ENCODE measurements at places on chromosomes 1 and 21.

- DNase-seq = peak; percentile 21
These were observed 161.5 kb downstream of the IER5 start for GRCh38 chr1:181250038-181250437.

DNA sequence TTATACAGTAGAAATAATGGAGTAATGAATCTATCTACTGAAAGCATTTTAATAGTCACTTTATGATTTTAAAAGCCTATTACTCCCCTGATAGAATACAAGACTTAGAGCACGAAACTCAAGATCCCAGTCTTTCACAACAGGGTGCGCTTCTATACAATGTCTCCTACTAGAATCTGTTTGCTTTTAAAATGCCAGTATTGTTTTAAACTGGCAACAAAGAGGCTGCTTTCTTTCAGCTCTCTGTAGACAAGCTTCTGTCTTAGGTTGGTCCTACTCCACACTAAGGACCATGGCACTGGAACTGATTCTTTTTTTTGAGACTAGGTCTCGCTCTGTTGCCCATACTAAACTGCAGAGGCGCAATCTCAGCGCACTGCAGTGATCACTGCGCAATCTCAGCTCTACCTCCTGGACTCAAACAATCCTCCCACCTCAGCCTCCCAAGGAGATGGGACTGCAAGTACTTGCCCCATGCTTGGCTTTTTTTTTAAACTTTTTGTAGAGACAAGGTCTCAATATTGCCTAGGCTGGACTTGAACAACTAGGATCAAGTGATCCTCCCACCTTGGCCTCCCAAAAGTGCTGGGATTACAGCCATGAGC, 4.8 kb downstream of the DCAF8 start:
- DNase-seq = no peak

DNA sequence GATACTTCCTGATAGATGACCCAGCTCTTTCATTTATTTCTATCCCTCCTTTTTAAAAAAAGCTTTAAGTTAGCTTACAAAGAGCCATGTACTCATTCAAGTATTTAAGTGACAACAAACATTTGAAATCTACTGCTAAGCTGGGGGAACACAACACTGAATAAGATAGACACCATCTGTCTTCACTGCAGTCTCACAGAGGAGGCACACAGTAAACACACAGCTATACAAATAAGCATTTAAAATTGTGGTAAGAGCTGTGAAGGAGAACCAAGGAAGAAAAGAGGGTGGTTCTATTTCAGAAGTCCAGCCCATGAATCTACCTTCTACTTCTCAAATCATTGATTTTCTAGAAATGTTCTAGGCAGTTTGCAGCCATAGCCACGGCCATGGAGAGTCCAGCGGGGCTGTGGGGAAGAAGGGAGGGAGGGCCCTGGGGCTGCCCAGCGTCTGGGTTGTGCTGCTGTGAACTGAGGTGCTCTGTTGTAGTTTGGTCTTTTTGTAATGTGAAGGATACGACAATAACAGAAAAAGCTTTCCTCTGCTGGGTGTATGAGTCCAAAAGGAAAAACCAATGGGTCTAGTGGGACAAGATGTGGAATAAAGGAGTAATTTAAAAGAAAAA, 28.2 kb downstream of the PRDM2 start:
- no peak for DNase-seq

DNA sequence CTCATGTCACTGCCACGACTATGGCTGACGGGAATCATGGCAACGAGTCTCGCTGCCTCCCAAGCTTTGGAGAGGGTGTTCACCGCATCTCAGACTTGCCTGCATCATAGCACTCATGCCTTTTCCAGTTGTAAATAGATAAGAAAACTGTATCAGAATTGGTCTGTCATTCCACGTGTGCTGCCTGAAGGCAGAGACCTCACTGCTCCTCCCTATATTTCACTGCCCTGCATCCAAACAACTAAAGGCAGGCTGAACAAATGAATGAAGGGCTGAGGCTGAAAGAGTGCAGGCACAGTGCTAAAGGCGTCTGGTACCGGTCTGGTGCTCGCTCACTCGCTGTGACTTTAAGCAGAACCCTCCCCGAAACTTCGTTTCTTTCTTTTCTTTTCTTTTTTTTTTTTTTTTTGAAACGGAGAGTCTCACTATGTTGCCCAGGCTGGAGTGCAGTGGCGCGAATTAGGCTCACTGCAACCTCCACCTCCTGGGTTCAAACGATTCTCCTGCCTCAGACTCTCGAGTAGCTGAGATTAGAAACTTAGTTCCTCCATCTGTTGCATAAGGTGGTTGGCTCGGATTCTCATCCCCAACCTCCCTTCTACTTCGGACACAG, 542 bp downstream of the EIF2B3 start:
- DNase-seq = no peak

DNA sequence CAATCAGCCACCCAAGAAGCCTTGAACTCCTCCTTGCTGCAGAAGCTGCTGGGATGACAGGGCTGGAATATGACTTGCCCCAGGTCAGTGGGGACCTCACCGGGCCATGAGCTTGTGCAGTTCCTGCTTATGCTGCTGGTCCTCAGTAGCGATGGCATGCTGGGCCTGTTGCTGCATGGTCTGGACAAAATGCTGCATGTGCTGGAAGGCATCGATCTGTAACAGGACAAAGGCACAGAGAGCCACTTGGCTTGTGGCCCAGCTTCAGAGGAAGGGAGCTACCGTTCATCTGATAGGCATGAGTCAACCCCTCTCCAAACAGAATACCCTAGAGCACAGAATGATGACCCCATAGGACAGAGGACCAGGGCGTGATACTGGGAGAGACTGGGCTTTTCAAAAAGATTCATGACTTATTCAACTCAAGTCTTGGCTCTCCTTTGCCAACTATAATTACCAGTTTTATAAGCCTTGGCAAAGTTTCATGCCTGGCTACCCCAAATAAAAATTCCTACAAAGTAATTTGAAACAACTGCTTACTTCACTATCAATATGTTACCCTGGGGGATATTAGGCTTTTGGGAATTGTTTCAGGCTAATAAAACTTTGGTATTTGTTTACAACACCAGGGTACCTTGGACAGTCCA, 34.7 kb upstream of the EXOSC10 start:
- DNase-seq = no peak

DNA sequence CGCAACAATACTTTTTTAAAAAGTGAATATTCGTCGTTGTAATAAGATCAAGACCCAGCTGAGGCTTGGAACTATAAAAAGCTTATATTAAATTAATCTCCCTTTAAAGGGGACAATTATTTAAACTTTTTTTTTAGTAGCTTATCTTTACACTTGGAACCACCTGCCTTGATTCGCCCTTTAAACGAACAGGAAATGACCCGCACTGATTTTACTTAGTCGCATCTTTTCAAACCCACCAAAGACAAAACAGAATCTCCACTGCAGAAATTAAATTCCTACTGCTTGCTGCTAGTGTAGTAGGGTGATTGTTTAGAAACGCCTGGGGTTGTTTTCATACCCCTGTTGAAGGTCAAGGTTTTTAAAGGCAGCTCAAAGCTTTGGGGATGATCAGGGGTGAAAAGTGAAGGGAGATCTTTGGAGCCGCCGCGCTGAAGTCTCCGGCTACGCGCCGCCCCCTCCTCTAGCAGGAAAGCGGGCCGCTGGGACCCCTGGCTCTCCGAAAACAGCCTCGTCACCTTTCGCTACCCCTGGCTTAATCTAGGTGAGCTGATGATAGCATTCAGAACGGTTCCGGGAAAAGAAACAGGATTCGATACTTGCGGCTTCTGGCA, 163.4 kb downstream of the RUNX1 start:
- no peak for DNase-seq

- DNase-seq = no peak
These were observed 51.5 kb upstream of the PTCH2 start for GRCh38 chr1:44894591-44894990.

- no peak for DNase-seq
These were observed 150.4 kb downstream of the DYRK1A start for GRCh38 chr21:37516998-37517397.

DNA sequence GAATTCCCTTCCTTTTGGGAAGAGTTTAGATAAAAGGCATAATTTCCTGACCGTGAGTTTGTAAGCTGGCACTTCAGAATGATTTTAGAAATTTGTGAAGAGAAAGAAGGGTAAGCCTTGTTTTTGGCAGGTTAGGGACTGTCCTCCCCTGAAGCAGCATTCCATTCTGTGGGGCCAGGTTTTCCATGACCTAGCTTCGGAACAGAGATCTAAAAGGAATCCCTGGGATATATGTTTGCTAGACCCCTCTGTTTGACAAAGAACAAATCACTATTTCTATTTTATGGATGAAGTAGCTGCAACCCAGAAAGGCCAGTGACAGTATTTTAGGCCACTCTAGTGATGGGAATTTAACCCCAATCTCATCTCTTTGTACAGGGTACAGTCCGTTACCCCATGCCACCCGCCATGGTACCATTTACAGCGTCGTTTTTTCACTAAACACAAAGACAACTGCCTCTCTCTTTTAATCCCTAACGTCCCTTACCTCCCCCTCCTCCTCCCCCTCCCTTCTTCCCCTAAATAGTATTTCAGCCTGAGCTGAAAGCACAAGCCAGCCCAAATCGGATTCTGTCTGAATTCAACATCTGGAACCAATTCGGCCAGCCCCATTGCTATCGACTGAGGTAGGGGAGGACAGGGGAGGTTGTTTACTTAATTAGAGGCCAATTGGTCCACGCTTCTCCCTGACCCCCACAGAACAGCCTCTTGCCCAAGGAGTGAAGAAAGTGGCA, 23.4 kb upstream of the IKBKE start:
- DNase-seq = no peak

DNA sequence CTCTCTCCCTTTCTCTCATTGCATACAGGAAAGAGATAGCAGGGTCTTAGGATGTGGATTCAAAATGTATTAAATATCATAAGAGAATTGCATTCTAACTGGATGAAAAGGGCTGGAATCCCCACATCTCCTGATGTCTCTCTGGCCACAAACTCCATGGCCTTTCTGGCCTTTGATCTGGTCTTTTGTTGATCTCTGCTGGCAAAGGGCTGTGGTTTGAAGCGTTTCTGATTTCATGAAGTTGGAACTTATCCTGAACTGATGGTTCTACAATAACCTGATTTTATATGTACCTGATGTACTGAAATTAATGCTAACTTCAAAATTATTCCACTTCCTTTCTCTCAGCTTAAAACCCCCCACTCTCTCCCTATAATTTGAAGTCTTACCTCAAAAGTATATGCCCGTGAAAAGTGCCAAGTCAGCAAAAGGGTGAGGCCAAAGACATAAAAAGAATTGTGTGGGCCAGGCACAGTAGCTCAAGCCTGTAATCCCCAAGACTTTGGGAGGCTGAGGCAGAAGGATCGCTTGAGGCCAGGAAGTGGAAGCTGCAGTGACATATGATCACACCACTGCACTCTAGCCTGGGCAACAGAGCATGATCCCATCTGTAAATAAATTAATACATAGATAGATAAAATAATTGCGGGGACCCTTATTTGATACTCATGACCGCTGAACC, 6.4 kb upstream of the KIF14 start:
- DNase-seq = no peak

GRCh38 chr1:200053646-200054045, 26.1 kb downstream of the NR5A2 start:
- DNase-seq = no peak

- no peak for DNase-seq
These were observed at the start of gene TRIM17 for GRCh38 chr1:228416217-228416933. Gene TRIM17 (minus strand): TSS chr1:228416861. CDS start chr1:228415072, 1,789 bp downstream.

- no peak for DNase-seq
These were observed 1.4 kb upstream of the TNFRSF14 start for GRCh38 chr1:2554621-2555387.

GRCh38 chr21:45830221-45830640, 151.3 kb upstream of the COL6A1 start:
- DNase-seq = no peak

GRCh38 chr1:156663178-156663577, 14.0 kb downstream of the NES start:
- DNase-seq = no peak

DNA sequence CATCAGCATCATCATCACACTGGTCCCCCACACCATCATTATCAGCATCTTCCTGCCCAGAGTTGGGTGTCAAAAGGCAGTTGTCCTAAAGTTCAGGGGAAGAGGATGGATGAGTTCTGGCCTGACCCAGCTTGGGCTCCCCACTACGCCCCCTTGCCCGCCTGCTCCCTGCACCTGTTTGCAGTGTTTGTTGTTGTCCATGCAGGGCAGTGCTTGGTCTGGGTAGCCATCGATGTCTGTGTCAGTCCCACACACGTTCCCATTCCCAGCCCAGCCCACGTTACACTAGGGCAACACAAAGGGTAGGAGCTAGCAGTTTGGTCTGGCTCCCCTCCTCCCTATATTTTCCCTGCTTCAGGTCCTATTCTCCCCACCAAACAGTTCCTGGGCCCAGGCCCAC, 6.8 kb downstream of the THBS3 start:
- no peak for DNase-seq

GRCh38 chr1:62318756-62319544, at the start of gene KANK4:
Gene KANK4 (minus strand): TSS chr1:62319434. CDS start chr1:62281564, 37,870 bp downstream.
- no peak for DNase-seq

DNA sequence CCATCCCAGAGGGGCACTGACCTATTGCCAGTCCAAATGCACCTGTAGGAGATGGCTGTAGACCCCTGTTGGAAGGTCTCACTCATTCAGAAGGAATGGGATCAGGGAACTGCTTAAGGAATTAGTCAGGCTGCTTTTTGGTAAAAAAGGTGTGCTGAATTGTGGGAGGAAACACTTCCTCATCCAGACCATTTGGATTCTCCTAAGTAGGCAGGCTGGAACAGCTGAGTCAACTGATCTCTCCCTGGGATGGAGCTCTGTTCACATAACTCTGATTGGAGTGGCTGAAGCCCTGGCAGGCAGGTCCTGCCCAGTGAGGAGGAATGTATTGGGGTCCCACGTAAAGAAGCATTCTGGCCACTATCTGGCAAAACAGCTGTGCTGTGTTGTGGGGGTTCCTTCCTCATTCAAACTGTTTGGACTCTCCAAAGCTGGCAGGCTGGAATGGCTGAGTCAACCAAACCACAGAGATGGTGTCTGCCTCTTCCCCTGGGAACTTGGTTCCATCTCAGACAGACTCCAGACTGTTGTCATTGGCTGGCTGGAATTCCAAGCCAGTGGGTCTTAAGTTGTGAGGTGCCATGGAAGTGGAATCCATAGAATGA, 70.7 kb upstream of the PDC start:
- no peak for DNase-seq

DNA sequence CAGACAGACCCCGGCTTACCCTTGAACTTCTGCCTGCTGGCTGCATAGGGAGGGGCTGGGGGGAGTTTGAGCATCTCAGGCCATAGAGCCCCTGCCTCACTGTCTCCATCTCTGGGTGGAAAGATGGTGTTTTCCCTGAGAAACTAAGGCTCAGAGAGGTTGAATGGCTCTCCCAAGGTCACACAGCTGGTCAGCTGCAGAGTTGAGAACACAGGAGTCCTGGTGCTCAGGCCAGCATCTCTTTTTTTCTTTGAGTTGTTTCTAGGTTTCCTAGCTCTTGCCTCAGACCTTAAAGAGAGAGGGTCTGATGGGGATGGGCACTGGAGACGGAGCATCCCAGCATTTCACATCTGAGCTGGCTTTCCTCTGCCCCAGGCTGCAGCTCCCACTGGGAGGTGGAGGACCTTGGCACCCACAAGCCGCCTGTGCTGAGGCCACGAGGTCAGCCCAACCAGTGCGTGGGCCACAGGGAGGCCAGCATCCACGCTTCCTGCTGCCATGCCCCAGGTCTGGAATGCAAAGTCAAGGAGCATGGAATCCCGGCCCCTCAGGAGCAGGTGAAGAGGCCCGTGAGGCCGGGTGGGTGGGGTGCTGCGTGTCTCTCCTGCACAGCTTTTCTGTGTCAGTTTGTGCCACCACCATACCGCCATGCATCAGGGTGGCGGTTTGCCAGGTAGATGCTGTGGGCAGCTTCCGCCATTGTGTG, 21.8 kb downstream of the PCSK9 start:
- no peak for DNase-seq
